ENCODE measurements at places on chromosomes 1 and 21.
A peak's percentile ranks its signal among the peaks of the same experiment; 100 is the strongest.

- DNase-seq: peak; percentile 50
These were observed 127.0 kb downstream of the MRPS6 start for GRCh38 chr21:34200288-34200905.

GRCh38 chr1:152426731-152427130 is 12.7 kb upstream of the CRNN start:
- DNase-seq: no peak

- DNase-seq: no peak
These were observed 66.4 kb upstream of the SOD1 start for GRCh38 chr21:31592963-31593560.

- no peak for DNase-seq
These were observed 786 bp upstream of the CTSK start for GRCh38 chr1:150808846-150809245.

DNA sequence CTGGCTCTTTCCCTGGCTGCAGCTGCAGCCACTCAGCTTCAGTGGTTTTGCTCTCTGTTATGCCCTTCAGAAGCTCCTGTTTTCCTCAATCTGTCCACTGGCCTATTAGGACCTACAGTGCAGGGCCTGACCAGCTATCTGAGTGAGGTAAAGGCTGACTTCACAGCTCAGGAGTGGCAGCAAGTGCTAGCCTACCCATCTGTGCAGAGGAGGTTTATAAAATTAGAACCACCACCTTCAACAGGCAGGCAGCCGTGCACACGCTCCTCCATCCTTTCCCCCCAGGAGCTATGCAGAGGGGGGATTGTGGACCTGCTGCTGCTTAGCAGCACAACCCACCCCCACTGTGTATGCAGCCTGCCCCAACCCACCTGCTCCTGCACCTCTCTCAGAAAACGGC is 8.3 kb downstream of the ADAR start:
- no peak for DNase-seq

DNA sequence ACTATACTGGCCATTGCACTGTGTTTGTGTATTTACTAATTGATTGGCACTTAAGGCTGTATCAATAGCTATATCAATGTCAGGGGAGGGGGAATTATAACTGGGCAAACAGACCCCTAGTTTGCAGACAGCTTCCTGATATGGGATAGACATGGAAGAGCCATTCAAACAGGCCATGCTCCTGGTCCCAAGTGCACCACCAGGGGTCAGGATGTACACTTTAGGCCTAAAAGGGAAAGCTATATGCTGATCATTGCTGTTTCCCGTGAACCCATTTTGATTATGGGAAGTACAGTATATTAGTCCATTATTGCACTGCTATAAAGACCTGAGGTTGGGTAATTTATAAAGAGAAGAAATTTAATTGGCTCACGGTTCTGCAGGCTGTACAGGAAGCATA is 124.9 kb upstream of the BACE2 start:
- no peak for DNase-seq

DNA sequence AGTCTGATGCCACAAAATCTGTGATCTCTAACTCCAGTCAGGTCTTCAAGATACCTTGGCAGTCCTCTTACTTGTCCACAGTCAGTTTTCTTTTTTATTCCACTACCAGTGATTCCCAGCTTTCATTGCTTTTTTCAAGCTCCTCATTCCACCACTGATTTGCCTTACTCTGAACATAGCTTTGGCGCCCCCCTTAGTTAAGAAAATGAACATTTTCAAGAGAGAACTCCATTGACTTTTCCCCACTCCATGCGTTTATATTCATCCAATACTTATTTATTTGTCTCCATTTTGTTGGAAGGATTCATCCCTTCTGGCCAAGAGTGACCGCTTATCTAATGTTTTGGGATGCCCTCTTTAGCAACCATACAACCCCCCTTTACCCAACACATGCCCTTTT is 33.9 kb upstream of the IPO9 start:
- no peak for DNase-seq

DNA sequence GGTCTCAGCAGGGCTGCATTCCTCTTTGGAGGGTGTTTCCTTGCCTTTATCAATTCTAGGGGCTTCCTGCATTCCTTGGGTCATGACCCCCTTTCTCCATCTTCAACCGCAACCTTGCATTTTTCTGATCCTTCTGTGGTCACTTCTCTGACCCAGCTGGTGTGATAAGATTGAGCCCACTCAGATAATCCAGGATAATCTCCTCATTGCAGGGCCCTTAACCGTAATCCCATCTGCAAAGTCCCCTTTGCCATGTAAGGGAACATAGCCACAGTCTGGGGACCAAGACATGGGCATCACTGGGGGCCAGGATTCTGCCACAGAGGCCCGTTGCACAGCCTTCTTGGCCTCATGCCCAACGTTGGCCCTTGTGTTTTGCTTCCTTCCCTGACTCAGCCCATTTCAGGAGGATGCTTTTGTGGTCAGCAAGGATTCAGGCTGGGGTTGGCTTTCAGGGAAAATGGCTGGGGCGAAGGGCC is 35.0 kb upstream of the IL19 start:
- no peak for DNase-seq

DNA sequence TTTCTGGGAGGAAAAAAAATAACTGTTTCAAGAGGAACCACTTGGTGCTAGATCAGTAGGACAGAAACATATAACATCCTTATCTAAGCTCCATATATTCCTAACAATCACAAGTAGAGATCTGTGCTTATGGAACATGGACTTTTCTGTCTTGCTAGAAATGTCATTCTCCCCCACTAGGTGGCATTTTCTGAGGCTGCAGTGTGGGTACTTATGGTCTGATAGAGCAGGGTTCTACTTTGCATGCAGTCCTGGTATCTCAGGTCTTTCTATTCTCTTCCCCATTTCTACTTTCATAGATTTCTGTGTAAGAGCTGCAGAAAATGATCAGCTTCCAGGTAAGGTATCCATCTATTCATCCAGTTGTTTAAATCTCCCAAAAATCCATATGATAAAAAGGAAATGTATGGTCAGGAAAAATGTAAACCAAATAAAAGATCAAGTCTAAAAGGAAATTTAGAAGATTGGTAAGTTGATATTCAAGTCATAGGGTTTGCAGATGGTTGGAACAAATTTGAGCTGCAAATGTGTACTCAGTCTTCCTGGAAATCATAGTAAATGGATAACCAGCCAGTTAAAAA is 1.5 kb downstream of the ZNF684 start:
- peak; percentile 55 for DNase-seq

GRCh38 chr1:53334312-53334711 is 6.4 kb upstream of the LRP8 start:
- DNase-seq: no peak

DNA sequence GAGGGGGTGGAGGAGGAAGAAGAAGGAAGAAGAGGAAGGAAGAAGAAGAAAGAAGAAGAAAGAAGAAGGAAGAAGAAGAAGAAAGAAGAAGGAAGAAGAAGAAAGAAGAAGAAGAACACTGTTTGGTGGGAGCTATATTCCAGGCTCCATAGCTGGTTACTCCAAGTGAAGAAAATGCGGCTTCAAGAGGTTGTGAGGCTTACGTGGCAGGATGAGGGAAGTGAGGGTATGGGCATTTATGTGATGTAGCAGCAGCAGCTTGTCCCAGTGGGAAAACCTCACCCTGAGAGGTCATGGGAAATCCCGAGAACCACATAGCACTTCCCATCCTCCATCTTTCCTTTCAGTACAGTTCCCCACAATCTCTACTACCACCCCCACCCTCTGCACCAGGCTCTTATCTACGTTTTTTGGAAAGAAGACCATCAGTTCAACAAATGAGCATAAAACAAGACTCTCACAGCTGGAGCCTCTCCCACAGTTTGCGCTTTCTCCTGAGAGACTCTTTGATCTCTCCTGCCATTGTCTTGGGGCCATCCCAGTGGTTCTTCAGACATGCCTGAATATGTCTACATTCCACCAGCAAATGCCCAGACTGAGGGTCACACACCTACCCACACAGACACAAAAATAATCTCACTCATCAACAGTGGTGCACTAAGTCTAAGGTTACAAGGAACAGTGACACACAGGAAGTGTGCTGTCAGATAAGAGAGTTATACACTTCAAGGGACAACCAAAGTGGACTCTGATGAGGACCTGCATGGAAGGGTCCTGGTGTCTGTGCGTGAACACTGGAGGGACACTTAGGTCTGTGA is 77.9 kb upstream of the KCNJ15 start:
- DNase-seq: no peak

- peak; percentile 89 for DNase-seq
These were observed 66.3 kb downstream of the CD58 start for GRCh38 chr1:116504308-116505156.

- DNase-seq: peak; percentile 20
These were observed 35.8 kb downstream of the EPHX1 start for GRCh38 chr1:225845571-225846259.

DNA sequence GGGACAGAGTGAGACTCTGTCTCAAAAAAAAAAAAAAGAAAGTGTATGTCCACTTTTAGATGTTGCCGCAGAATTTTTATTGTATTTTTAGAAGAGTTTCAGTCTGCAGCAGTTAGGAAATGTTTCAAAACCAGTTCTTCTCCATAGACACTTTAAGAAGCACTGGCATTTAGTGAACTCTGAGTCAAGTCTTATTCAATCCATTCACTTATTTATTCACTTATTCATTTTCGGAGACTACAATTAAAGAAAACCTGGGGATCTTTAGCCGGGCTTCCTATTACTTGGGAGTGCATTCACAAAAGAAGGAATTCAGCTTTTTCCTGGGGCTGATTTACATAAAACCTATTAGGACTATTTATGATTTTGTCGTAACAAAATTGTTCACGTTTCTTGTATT is 12.3 kb downstream of the RCAN3 start:
- no peak for DNase-seq

DNA sequence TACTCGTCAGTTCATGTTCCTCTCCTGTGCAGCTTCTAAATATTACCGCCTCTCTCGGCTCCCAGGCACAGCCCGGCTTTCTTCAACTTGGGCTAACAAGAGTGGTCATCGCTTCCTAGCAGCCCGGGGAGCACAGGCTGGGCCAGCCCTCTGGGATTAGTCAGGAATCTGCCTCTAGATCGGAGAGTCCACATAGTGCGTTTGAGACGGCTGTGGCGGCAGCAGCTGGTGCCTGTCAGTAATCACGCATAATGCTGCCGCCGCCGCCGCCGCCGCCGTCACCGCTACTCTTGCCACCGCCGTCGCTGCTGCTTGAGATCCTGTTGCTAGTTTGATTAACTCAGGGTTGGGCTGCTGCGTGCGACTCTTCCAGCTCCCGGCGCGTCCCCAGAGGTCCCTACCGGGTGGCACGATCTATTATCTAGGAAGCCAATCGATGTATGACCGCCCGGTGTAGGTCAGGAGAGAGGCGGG is at the start of gene RXRG:
TSS of gene RXRG (minus strand) at position 230 of the 474 bp plus-strand sequence. CDS start 233 bp downstream, outside the sequence.
- no peak for DNase-seq

DNA sequence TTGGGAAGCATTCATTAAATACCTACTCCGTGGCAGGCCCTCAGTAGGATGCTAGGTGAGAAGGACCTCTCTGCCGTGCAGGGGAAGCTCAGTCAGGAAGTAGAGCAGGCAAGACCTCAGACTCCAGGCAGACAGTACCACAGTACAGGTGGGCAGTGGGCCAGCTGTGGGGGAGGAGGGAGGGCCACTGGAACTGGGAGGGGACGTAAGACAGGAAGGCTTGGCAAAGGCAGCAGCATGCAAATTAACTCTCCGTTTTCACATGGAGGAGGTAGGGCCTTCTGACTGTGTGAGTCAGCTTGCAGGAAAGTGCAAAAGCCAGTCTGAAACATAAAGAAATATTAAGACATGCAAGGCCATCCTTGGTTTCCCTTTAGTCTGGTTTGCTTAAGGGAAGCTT is 157.7 kb downstream of the TRIM33 start:
- DNase-seq: no peak

GRCh38 chr1:205669341-205670149 is 10.8 kb downstream of the SLC45A3 start:
- DNase-seq: peak; percentile 48

DNA sequence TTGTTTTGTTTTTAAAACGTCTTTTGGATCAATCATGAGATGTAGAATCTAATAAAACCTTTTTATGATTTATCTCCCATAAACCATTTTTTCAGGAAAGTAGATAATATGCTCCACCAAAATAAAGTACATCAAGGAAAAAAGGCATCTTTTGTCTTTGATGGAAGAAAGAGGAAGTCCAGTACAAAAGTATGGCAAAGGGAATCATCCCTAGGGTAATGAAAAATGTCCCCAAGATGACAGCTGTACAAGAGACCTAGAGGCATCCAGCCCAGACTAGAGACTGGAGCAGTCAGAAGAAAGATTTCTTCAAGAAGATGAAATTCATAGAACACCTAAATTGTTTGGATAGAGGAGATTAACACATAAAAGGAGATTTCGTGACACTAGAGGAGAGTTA is 32.3 kb upstream of the GFI1 start:
- DNase-seq: no peak

DNA sequence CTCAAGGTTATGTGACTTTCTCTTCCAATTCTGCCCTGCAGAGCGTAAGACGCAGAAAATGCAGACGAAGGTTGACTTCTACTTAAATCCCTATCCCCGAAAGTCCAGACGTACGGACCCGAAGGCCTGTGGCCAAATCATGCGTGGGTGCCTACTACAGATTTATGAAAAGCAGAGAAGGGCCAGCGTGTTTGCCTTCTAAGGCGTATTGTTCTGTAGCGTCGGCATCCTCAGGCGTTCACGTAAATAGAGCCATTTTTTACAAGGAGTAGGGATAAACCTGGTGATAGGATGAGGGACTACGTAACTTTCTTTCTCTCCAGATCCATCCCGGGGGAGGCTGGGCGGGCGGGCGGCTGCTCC is 222 bp upstream of the GIPC2 start:
- DNase-seq: no peak

- peak; percentile 51 for DNase-seq
These were observed at the start of gene TRABD2B for GRCh38 chr1:47997289-47998200. Gene TRABD2B (minus strand): TSS chr1:47997385.

DNA sequence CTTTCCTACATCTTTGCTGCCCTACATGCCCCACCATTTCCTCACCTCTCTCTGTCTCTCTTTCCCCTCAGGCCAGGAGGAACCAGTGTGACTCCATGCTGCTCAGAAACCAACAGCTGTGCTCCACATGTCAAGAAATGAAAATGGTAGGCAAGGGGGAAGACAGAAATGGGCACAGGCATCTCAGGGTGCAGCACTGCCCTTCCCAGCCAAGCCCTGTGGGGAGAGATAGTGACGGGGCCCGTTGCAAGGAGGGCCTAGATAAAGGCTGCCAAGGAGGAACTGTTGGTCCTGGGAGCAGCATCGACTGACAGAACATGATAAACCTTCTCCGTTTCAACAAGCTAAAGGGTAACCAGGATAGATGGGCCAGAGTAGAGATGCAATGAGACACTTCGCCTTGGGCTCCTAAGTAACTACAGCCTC is 12.5 kb upstream of the PIGC start:
- no peak for DNase-seq

GRCh38 chr21:14864211-14865021 is 200.4 kb downstream of the NRIP1 start:
- peak; percentile 21 for DNase-seq

Data from CD4-positive, alpha-beta T cell treated with Interleukin-1 beta for 1 hour (primary cell).